ENCODE measurements at places on chromosomes 7 and 10. TPM values are rescaled to one million over a fixed set of nuclear protein-coding genes. Genes with fewer than 3 reads are reported as not detected.

The ITGB8 gene
- 4.8 TPM for total RNA-seq

The IGFBP1 gene
- total RNA-seq = not detected

GRCh38 chr7:37786741-37787569 is 61.4 kb upstream of the NME8 start:
- no peak for DNase-seq

GRCh38 chr7:154976844-154977243 is 26.1 kb downstream of the PAXIP1 start:
- DNase-seq = no peak

GRCh38 chr10:120514035-120514620 is 57.1 kb downstream of the PLPP4 start:
- no peak for DNase-seq

DNA sequence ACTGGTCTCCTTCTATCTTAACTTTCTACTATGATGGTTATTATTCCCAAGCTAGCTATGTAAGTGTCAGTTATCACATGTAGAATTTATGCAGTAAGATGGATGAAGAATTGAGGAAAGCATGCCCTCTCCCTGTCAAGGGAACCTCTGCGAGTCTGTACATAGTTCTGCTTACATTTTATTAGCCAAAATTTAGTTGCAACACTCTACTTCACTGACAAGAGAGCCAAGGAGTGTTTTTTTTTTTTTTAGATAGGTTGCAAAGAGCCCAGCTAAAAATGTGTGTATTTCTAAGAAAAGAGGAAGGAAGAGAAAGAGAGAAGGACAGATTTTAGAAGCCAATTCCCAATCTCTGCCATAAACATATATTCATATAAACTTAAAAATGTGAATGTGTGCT is 357.7 kb upstream of the LRRN3 start:
- no peak for DNase-seq

Measured in left ventricle myocardium superior (tissue), 1 donor.